ENCODE measurements at places on chromosomes 12 and 14.

- DNase-seq, result no peak
Measured at GRCh38 chr14:94394581-94395207, 6.3 kb upstream of the SERPINA1 start.

GRCh38 chr12:46409342-46409741 lies 36.8 kb upstream of the SLC38A2 start:
- no peak for DNase-seq

DNA sequence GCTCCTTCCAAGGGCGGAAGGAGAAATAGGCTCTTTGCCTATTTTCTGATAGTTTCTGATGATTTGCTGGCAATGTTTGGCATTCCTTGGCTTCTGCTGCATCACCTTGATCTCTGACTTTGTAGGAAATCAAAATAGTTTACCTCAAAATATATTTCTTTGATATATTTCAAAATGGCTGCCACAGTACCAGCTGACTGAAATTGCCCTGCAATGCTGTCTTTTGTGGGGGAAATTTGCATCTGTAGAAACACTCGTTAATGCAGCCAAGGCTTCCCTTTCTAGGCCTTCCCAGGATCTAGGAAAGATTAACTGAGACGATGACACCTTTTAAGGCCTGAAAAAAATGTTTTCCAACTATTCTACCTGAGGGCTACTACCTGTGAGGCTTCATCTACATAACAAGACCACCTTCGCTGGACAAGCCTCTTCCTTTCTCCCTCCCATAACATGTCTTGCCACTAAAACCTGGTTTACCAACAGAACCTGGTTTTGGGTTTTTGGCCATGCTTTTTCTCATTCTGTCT lies 212.8 kb upstream of the SSTR1 start:
- no peak for DNase-seq

DNA sequence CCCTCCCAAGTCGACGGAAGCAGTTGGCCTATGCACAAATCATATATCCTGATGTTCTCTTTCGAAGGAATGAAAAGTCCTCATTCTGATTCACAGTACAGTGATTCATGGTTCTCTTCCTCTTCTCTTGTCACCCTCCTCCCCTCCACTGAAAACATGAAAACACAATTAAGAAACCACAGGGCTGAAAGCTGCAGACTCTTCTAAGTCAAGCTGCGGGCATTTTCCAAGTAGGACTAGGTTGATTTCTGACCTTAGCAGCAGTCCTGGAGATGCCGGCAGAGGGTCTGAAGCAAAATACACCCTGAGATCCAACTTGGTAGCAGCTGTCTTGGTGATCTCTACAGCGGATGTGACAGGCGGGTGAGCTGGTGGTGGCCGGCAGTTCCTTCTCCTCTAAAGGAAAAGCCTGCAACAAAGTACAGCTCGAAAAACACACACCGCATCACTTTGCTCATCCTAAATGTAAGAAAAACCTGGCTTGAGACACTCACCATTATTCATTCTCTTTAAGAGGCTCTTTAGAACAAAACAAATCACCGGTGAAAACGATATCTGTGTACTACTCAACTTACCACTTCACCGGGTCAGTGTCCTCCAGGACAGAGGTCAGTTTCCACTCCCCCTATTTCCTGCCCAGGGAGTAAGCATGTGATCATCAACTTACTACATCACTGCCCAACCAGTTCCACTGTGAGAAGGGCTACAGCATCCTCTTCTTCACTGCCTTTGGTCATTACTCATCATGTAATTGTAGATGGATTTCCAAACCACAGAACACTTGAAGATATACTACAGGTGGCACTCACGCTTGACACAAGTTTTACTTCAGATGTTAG lies 6.0 kb downstream of the TMCC3 start:
- DNase-seq, result peak; percentile 55

DNA sequence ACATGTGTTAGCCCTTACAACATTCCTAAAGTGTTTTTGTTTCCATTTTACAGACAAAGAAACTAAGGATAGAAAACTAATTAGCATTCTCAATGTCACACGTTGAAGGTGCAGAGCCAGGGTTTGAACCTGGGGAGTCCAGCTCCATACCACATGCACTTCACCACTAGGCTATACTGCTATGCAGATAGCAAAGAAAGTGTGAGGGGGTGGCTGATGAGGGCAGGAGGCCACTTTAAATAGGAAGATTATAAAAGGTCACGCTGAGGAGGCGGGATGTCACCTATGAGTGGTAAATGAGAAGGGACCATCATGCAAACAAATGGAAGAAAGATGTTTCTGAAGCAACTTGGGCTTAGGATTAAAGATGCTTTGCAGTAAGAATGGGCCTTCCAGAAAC lies 213.9 kb downstream of the EGLN3 start:
- no peak for DNase-seq

GRCh38 chr12:70403826-70404225 lies 37.7 kb downstream of the KCNMB4 start:
- no peak for DNase-seq

DNA sequence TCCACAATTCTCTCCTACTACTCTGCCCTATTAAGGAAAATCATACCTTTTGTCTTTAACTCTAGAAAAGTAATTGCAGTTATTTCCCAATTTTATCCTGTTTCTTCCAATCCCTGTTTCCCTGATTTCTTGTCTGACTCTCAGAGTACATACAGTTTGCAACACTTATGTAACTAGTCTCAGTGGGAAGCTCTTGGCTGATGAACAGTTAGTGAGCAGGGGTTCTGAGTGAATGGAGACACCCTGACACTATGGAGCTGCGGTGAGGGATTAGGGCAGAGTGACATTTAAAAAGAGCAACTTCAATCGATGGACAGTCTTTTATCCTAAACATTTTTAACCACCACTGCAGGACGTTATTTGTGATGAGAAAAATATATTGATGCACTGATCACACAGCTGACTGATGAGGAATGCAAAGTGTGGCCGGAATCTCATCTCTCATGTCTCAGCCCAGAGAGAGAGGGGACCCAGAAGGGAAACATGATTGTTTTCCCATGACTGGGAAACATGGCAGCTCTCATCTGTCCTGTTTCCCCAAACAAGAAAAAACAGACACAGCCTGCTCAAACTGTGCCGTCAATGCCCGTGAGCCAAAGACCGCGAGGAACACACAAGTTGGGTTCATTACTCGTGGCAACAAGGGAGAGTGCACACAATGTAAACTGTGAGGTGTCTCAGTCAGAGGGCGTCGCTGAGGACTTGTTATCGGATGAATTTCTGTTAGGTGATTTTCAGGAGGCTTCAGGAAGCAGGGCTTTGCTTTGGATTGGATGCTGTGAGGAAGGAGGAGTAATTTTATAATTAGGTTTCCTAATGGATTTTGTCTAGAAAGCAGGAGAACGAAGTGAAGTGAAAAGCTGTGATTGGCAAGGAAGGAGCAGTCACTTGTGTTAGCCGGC lies 5.2 kb upstream of the SLC6A13 start:
- no peak for DNase-seq

GRCh38 chr14:34623506-34623905 lies 6.4 kb downstream of the SNX6 start:
- DNase-seq, result no peak

DNA sequence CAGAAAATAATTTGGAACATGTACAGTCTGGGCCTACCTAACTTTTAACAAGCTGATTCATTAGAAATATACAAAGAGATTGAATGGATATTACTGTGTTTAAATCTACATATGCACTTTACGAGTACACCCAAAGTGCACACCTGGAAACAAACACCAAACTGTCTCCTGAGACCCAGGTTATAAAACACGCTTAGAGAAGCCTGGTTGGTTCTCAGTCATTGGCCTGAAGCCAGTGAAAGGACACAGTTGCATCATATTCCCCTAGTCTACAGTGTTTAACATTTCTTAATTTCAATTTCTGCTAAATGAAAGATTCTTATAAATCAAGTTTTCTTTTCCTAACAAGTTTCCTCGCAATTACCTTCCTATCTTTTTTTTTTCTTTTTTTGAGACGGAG lies 209.5 kb downstream of the FBXL14 start:
- no peak for DNase-seq

DNA sequence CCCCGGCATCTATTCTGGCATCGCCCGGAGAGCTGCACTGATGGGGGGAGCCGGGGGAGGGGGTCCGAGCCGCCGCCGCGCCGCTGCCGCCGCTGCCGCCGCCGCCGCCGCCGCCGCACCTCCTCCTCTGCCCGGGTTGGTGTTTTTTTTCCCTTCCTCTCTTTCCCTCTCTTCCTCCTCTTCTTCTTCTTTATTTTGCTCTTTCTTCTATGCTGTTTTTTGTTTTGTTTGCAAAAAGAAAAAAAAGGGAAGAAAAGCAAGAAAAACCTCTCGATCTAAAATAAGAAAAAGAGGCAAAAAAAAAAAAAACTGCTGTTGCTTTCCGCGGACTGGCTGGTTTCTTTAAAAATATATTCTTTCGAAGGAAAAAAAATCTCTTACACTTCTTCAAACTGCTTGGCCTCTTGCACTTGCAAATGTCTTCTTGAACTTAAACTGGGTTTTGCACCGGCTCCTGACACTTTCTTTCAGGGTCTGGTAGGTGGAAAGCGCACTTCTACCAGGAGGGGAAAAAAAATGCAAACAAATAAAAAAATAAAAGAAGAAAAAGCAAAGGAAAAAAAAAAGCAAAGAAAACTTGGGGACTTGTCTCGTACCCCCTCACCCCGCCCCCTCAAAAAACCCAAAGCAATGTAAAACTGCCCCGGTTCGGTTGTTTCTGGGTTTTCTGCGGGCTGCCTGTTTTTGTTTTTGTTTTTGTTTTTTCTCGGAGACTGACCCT lies 616 bp downstream of the BCL11B start:
- DNase-seq, result no peak

DNA sequence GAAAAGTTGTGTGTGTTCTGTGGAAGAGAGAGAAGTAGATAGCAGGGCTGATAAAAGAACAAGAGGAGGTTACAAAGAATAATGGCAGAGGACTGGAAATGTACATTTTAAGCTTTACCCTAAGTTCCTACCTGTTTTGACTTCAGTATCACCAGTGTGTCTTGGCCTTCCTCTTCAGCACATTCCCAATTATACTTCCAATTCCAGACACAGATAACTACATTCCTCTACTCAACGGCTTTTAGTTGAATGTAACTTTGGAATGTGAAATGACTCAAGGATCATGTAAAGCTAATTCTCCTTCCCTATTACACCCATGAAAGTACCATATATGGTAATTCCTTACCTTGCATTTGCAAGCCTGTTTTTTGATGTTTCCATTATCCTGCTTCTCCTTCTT lies 5.0 kb downstream of the MGST1 start:
- DNase-seq, result no peak

GRCh38 chr14:35808076-35808637 lies 938 bp downstream of the RALGAPA1 start:
- peak; percentile 49 for DNase-seq

GRCh38 chr14:68945190-68945584 lies 33.9 kb downstream of the ACTN1 start:
- DNase-seq, result no peak

- no peak for DNase-seq
Measured at GRCh38 chr14:80164991-80165721, 46.1 kb downstream of the DIO2 start.

DNA sequence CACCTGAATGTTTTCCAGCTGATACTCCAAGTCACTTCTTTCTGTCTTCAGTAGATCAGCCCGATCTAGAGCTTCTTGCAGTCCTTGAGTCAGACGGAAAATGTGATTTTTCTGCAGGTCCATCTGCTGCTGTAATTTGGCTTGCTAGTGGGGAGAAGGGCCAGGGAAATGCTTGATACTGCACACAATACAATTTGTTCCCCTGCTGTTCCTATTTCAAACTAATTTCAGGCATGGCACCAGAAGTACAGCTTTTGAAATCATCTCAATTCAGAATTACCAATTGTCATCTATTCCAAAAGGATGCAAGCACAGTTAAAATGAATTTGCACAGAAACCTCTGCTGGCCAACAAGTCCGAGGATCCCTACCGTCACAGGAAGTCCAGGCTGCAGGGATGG lies 53.4 kb downstream of the PRKAB1 start:
- DNase-seq, result no peak

DNA sequence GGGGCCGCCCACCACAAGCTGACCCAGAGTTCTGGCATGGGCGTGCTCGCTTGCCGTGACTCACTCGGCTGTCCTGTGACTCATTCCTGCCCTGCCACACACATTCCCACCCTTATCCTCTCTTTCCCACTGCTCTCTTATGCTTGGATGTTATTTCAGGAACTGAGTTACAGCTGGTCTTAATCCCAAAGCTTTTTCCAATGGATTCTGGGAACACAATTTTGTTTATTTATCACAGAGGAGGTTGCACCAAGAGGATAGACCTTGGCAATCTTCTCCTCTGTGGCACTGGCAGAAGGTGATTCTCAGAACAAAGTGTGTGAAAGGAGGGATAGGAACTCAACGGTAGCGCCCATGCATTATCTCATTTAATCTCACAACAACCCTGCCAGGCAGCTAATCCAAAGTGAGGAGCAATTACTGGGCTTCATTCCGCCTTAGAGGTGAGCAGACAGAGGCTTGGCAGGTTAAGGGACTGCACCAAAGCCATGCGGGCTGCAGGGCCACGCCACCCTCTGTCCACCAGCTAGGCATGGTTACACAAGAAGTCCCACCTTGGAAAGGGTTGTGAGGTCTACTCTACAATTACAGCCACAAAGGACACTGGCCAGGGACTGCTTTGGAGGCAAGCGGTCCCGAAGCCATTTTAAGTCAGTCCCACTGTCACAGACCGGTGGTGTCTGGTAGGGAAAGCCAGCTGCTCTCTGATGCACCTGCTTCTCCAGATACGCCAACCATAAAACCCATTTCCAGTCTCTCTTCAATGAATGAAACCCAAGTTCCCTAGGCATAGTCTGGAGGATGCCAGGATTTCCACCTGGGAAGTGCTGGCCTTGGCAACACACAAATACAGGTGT lies 32.9 kb downstream of the SYNE3 start:
- no peak for DNase-seq

- no peak for DNase-seq
Measured at GRCh38 chr12:112713471-112713870, 78.1 kb upstream of the RPH3A start.

DNA sequence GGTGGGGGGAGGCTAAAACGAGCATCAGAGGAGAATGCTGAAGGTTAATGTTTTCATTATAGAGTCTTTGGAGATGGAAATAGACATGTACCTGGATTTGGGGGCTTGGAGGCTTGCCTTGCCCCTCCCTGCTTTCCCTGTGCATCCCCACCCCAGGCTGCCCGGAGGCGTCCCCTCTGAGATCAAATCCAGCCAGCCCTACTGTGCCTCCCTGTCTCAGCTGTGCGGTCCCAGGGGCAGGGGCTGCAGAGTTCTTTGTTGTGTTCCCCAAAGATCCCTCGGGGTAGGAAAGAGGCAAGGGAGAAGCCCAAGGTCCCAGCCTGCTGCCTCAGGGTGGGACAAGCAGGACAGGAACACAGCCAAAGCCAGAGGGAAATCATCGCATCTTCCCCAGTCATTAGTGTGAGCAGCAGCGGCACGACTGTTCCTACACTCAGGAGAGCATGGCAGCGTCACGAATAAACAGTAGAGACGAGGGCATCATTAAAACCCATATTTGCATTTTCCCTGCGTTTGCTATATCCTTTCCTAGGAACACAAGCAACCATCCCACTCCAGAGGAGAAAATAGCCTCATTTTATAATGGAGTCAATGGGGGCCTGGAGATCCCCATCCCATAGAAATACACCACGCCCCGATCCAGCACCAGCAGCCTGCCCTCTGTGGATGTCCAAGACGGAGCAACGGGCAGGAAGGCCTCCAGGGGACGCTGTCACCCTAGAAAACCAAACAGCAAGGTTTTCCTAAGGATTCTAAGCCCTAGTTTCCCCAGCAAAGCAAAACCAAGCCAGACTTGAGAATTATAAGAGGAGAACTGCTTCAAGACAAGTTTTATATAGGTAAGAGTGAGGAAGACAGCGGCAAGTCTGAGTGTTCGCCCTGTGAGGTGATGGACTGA lies 32.4 kb downstream of the ANO2 start:
- DNase-seq, result no peak

GRCh38 chr12:64946132-64946829 lies 121.8 kb downstream of the TBC1D30 start:
- DNase-seq, result no peak

GRCh38 chr12:120784804-120785203 lies 59.2 kb downstream of the ACADS start:
- peak; percentile 69 for DNase-seq
